D721Med (cell line): ENCODE measurements at places on chromosomes 3 and 15.

GRCh38 chr3:100740207-100740606 is 30.9 kb downstream of the TFG start:
- DNase-seq = no peak

DNA sequence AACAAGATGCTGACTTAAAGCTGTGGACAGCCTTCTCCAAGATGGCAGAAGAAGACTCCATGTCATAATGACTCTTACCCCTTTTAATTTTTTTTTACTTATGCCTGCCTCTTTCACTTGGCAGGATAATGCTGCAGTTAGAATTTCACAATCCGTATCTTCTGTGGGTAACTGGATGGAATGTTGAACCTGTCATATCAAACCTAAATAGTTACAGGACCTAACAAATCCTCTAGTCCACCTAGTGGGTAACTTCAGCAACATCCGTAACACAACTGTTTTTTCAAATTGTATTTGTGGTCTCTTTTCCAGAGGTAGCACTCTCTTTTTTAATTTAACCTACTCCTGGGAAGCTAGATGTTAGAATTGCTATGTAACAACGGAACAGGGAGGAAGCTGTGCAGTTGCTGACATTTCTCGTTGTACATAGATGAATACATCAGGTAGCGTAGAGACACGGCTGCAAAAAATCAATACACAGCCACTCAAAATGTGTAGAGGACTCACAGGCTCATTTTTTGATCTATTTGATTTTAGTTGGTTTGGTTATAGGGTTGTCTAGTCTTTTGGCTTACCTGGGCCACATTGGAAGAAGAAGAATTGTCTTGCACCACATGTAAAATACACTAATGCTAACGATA is 43.9 kb upstream of the TRPM1 start:
- no peak for DNase-seq

DNA sequence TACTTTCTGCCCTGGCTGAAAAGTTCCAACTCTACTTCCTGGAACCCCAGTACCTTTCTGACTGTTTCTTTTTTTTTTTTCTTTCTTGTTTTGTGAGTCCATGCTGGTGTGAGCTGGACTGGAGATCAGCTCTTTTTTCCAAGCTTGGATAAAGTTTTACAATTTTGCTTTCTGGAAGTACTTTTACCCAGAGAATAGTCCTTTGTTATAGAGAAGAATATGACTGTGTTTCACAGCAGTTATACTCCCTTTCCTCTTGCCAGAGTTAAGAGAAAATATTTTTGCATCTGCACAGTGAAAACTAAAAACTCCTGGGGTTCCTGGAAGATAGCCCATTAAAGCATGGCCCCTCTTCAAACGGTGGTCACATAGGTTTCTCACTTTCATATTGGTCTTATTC is 1100.6 kb downstream of the OTOL1 start:
- DNase-seq = no peak

DNA sequence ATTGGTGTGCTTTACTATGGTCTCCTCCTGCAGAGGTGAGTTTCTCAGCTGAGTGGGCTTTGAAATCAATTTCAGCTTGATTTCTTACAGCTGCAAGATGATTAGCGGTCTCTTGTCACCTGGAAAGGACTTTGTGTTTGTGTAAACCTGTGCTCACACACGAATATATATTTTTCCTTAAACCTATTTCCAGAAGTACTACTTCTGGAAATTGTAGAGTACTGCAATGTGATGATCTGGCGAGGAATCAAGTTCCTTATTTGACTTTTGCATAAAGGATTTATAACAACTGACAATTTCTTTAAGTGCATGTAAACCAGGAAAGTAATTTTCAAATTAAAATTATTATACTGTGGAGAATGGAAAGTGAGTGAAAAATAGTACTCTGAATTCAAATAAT is 2.1 kb downstream of the MCTP2 start:
- DNase-seq = no peak

DNA sequence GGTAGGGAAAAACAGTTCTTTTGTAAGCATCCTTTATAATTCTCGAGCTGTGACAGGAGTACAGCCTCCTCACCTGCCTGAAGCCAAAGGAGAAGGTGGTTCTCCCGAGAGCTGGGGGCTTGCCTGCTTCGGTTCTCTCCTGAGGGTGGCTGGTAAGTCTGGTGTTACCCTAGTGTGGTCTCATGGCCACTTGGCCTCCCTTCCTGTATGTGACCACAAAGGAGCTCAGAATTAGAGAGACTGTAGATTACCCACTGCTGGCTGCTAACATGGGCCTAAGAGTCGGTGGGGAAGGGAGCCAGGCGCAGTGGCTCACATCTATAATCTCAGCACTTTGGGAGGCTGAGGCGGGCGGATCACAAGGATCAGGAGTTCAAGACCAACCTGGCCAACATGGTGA is 12.6 kb downstream of the PDHB start:
- DNase-seq = no peak

- no peak for DNase-seq
These were observed 9.3 kb downstream of the ZPLD1 start for GRCh38 chr3:102444101-102444500.

GRCh38 chr3:28502397-28502937 is 153.8 kb upstream of the AZI2 start:
- DNase-seq = no peak

DNA sequence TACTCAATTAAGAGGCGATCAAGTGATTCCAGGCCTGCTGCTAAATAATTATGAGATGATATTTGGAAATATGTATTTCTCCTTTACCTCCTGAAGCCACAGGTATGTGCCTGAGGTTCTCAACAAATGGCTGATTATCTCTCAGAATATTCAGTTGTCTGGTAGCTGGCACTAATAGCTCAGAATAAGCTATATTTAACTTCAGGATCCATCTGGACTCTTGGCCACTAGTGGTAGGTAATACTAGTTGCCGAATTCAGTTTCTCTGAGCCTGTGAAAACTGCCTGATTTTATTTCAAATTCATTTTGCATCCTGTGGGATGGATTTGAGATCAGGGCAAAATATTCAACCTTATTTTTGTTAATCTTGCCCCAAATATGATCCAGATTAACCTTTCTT is 499.0 kb downstream of the DIPK2A start:
- DNase-seq = no peak

GRCh38 chr3:123739754-123740153 is 144.4 kb downstream of the MYLK start:
- no peak for DNase-seq

DNA sequence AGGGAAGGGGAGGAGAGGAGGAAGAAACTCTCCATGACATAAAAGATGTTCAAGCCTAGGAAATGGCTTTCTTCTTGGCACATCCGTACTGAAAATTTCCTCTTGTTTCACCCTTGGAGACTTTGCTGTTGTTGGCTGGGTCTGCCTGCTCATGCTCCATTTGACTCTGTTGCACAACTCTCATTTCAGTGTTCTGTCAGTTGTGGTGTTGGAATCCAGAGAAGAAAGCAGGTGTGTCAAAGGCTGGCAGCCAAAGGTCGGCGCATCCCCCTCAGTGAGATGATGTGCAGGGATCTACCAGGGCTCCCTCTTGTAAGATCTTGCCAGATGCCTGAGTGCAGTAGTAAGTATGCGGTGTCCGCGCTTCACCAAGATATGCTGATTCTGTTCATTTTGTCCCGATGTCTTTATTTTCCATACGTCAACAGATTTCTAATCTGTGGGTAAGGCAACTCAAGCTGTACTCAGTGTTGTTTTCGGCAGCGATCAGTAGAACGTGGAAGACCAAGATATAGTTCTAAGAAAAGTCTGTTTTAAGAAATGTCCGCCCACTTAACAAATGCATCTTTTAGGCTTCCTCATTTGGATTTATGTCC is 265.2 kb upstream of the GOLGA6L4 start:
- no peak for DNase-seq

DNA sequence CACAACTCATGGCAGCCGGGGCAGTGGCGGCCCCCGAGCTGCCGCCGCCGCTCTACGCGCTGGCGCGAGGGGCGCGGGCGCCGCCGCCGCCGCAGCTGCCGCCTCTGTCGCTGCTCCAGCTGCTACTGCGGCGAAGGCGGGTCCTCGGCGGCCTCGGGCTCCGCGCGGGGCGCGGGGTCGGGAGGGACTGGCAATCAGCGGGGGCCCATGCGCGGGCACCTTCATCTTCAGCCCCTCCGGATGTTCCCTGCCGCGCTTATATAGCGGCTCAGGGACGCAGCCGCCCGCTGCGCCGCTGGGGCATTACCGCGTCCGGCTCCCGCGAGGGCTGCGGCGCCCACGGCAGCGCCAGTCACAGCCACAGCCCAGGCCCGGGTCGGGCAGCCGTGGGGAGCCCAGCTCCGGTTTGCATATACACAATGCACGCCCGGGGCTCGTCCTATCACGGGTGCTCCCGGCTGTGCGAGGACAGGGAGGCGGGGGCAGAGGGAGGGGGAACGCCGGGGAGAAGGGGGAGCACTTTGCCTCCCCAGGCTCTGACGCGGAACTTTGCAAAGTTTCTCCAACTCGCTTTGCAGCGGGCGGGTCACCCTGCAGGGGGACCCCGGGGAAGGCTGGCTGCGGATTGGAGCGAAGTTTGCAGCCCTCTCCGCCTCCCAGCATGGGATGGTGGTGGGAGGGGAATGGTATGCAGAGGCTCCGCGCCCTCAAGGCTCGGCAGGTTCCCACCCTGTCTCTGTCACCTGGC is at the start of gene VGLL3:
TSS of gene VGLL3 (minus strand) at position 416 of the 748 bp plus-strand sequence. CDS start at position 10, 406 bp downstream.
- DNase-seq = no peak

DNA sequence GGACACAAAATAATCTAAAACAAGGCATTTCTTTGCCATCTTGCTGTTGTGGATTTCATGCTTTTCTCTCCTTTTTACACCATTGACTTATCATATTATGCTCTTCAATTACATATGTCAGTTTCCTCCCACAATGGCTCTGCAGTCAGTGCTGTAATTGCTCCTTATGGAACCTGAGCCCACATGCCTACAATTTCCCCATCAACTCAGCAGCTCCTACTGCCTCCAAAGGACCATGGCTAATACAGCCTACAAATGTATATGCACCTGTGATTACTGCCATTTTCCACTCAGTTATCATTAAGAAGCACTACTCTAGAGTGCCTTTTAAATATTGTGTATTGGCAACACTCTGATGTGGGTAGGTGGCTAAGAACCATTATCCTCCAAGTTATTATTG is 30.8 kb downstream of the RTP4 start:
- DNase-seq = no peak

- DNase-seq = no peak
These were observed 38.6 kb downstream of the BTLA start for GRCh38 chr3:112460519-112461195.

DNA sequence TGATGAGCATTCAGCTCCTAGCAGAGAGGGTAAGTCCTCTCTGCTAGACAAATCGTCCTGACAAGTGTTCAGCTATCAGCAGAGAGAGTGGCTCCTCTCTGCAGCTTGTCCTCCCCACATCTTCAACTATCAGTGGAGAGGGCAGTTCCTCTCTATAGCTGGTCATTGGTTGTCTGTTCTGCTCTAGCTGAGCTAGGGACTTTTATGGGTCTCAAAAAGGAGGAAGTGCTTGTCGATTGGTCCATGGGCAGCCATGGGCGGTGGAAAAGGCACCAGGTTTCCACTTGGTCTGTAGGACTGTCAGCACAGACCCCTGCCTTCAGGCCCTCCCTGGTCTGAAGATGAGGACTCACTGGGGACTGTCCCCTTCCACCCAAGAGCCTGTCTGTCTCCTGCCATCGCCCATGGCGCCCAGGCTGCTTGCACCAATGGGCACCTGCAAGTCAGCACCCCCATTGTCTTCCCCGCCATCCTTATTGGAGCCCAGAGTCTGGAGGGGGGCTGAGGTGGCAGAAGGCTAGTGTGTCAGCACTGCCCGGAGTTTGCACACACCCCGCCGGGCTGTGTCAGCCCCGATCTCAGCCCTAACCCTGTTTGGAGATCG is 264.7 kb downstream of the ZBBX start:
- DNase-seq = no peak

- DNase-seq = no peak
These were observed 187.3 kb upstream of the CFAP20DC start for GRCh38 chr3:59237121-59237520.

GRCh38 chr3:194686816-194687637 is 1.3 kb downstream of the FAM43A start:
- DNase-seq = no peak
